Stomach (tissue), 19 donors: ENCODE measurements at places on chromosomes 3 and 15. TPM values are rescaled to one million over a fixed set of nuclear protein-coding genes. Genes with fewer than 3 reads are reported as not detected.

STRIT1 gene
- not detected for polyA plus RNA-seq

GRCh38 chr3:114194750-114195149 is 15.9 kb upstream of the DRD3 start:
- H3K4me1 ChIP-seq: no peaks in the 10 kb centered on the region
- H3K27me3 ChIP-seq: no peaks in the 10 kb centered on the region
- no peak for DNase-seq
- H3K27ac ChIP-seq: no peak overlapping the region

- H3K27ac ChIP-seq: no peak overlapping the region
- H3K4me1 ChIP-seq: no peaks in the 10 kb centered on the region
- DNase-seq: no peak
- H3K27me3 ChIP-seq: no peaks in the 10 kb centered on the region
- no peak overlapping the region for H3K4me3 ChIP-seq
Observed at GRCh38 chr3:169454823-169455222, 208.7 kb downstream of the MECOM start.

HERC2 gene
- 21.5 TPM for polyA plus RNA-seq

GRCh38 chr3:190036631-190037030 is 84.1 kb downstream of the P3H2 start:
- DNase-seq: peak; percentile 69
- H3K27me3 ChIP-seq: no peaks in the 10 kb centered on the region
- H3K4me1 ChIP-seq: peaks cover 18% of the 10 kb centered on the region
- no peak overlapping the region for H3K4me3 ChIP-seq
